ENCODE measurements at places on chromosomes 3 and 15.

DNA sequence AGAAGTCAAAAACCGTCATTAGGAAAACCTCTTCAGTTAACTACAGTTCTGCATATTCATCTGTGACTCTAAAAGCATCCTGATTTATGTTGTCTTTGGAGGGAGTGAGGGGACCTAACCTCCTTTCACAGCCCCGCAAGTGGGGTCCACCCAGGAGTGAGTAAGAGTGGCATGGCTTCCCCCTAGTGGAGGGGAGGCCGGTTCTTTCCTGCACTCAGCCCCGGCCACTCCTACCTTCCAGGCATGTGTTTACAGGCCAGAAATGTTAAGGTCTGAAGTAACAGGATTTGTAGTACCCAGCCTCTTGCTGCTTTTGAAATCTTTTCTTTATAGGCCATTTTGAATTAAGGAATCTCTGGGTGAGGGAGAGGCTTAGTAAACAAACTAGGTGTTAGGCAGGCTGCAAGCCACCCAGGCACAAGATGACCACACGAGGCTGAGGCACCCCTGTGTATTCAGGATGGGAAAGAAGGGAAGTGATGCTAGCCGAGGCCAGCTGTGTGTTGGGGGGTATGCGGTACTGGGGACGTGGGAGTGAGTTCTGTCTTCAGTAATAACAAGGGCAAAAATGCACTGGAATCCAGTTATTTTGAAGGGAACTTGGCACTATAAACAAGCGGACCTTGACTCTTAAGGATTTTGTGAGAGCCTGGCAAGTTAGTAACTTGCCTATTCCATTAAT is 50.5 kb downstream of the CTDSPL start:
- DNase-seq: no peak

GRCh38 chr3:29933802-29934490 is 653.1 kb downstream of the RBMS3 start:
- no peak for DNase-seq

DNA sequence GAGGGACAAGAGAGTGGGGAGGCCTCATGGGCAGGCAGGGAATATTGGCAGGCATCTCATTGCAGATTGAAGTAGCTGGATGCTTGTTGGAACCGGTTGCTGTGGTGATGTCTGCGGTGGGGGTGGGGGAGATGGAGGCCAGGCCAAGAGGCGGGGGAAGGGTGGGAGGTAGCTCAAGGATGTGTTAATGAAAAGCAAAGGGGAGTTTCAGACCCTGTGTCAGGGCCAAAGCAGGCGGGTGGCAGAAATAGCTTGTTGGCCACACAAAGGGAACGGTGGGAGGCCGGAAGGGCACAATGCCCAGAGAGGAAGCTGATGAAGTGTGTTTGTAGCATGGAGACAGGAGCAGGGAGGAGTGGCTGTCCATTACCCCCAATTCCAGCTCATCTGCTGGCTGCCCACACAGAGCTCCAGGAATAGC is 28.0 kb downstream of the CCDC33 start:
- no peak for DNase-seq

GRCh38 chr3:57953576-57953975 is 54.6 kb upstream of the FLNB start:
- DNase-seq: no peak

DNA sequence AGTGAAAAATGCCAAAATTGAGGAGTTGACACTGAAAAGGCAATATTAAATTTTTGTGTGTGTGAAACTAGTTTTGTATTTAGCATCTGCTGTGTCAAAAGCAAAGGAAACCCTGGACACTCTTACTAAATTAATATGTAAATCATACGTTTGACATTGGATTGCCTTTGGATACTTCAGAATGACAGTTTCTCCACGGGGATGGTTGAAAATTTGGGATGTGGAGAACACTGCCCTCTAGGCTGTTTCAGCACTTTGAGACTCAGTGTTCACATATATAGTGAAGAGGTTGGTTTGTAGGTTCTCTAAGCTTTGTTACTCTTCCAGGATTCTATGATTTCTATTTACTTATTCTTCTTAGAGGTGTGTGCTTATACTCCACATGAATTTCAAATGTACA is 3.0 kb downstream of the ROBO2 start:
- DNase-seq: no peak
